ENCODE measurements at places on chromosomes 7 and 10.

DNA sequence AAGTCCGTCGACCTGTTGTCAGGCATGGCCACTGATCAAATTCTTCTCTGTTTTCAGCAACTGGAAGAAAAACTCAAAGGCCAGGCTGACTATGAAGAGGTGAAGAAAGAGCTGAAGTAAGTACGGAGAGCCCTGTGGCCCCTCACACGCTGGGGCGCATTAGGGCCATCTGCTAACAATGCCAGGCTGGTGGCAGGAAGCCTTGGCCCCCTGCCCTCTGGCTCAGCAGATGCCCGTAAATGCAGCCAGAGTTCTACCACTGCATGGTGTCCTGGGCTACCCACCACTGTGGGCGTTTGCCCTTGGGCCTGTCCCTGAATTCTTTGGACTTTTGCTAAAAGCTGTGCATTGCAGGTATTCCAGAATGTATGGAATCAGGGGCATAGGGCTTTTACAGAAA, 96.9 kb upstream of the SH2B2 start:
- no peak for DNase-seq

GRCh38 chr7:101129603-101130117, 2.8 kb downstream of the SERPINE1 start:
- DNase-seq: no peak

DNA sequence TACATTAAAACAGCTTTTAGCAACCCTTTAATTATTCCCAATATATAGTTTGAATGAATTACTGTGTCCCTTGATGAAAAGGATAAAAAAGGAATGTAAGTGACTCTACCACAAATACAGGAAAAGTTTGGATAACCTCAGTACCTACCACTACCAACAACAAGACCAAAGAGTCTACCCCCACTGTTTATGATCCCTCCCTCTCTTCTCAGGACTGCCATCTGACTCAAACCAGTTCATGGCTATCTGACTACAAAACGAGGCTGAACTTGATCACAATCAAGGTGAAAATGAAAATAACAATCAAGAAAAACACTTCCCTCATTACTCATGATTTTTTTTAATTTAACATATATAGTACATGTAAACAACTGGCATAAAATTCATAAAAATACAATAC, 108.7 kb downstream of the DPY19L1 start:
- DNase-seq: no peak

DNA sequence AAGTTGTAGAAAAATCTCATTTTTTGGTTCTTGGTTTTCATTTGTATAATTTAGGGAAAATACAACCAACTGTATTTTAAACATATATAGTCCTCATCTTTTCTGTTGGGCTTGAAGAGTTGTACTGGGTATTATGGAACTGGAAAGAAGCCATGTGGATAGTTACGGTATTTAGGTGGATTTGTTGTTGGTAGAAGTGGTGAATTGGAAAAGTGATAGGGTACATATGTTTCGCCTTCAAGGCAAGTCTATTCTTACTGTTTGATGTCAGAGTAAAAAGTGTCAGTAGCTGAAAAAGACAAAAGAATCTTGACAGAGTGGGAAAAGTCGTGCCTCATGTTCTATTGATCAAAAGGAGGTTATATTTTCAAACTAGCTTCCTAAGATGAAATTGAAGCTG, 64.6 kb downstream of the GBF1 start:
- DNase-seq: no peak

- DNase-seq: no peak
Measured at GRCh38 chr7:80047856-80048459, 86.7 kb upstream of the GNAI1 start.

GRCh38 chr10:93799155-93799708, 41.5 kb downstream of the LGI1 start:
- DNase-seq: no peak

GRCh38 chr10:73899423-73899822, 11.5 kb upstream of the PLAU start:
- no peak for DNase-seq

- DNase-seq: no peak
Measured at GRCh38 chr10:21191512-21191911, 294.4 kb upstream of the NEBL start.

DNA sequence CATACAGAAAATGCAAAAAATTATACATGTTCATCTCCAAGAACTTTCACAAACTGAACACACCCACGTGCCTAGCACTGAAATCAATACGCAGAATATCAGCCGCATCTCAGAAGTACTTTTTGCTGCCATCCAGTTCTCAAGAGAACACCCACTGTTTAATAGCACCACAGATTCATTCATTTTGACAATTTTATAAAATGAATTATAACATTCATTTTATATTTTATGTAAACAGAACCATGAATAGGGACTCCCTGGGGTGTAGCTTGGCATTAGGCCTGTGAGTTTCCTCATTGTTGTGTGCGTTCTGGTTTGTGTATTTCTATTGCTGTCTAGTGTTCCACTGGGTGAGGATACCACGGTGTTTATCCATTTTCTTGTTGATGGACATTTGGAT, 77.3 kb upstream of the PIP4K2A start:
- no peak for DNase-seq

DNA sequence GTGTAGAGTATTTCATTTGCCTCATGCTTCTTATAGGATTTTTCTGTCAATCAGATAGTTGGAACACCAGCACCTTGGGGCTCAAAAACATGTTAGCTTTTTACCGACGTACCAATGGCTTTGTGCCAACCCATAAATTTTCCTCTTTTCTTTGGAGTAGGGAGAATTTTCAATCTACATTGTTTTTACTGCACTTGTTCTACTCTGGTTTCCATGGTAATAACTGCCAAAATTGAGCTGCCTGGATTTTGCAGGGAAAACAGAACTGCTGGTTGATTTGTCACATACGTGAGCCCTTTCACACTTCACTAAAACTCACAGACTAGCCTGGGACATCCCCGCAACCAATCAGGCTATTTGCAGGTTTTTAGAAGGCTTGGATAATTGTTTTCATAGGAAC, 189.7 kb downstream of the ARHGAP21 start:
- no peak for DNase-seq

- no peak for DNase-seq
Measured at GRCh38 chr10:51106311-51106945, 32.1 kb downstream of the PRKG1 start.

DNA sequence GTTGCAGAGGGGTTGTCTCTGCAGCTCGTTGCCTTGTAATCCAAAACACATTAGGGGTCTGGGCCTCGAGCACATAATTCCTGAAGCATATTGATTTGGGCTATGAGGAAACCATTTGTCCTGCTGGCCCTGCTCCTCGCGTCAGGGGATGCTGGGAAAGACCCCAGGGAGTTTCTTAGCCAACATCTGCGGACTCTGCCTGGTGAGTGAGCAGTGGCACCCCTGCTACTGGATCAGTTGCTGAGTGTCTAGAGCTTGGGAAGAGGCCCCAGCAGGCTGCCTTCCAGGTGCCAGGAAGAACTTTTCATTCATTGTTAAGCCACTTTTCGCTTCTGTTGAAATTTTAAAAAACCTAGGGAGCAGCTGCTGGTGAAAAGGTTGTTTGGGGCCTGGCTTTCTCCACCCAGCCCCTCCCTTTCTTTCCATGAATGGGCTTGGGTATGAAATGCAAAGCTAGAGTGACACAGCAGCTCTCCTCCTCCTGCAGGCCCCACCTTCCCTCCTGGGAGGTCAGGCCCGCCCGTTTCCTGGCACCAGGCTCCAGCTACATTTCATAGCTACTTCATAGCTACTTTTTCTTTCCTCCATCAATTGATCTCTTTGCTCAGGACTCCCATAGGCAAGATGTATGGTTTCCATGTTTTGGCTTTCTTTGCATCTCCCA, 26.8 kb downstream of the TACR2 start:
- no peak for DNase-seq

DNA sequence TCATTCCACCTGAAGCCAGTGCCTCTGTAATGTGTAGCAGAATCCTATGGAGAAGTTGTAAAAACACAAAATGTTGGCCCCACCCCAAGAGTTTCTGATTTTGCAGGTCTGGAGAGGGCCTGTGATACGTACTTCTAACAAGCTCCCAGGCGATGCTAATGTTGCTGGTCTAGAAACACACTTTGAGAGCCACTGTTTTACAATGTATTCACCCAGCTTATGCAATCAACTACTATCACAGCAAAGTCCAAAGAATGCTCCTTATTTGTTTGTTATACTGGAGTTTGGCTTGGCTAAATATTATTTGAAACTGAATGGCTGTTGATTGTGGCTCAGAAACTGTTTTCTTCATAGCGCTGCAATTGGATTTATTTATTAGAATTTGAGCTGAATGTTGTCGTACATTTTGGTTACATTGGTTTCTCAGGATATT, 44.3 kb downstream of the DNAJB9 start:
- DNase-seq: no peak

- DNase-seq: no peak
Measured at GRCh38 chr7:35878351-35878750, 77.5 kb downstream of the SEPTIN7 start.

- DNase-seq: no peak
Measured at GRCh38 chr7:12965767-12966166, 278.3 kb downstream of the ARL4A start.

DNA sequence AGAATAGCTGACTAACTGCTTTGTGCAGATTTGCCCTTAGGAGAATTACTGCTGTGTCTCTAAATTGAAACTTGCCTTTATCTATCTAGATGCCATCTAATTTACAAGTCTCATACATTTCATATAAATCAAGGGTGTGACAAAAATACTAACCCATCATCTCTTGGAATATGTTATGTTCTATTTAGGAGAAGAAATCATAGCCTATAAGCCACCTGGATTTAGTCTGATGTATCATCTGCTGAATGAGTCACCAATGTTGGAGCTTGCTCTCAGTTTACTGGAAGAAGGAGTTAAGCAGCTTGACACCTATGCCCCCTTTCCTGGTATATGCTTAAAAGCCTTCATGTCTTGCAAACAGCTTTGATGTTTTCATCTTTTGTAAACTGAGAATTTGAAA, 43.5 kb downstream of the NUP205 start:
- no peak for DNase-seq

DNA sequence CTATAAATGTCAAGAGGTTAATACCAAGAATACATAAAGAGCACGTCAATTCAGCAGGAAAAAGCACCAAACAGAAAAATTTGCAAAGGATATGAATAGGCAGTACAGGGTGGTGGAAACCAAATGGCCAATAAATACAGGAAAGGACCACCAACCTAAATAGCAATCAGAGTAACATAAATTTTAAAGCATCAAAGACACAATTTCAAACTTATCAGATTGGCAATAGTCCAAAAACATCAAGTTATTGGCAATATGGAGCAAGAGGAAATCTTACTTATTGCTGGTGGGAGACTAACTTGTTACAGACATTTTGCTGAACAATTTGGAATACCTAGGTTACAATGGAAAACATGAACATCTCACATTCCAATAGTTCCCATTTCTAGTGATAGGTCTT, 24.1 kb downstream of the SYPL1 start:
- no peak for DNase-seq

- no peak for DNase-seq
Measured at GRCh38 chr10:81136261-81136660, 598.6 kb downstream of the SH2D4B start.

DNA sequence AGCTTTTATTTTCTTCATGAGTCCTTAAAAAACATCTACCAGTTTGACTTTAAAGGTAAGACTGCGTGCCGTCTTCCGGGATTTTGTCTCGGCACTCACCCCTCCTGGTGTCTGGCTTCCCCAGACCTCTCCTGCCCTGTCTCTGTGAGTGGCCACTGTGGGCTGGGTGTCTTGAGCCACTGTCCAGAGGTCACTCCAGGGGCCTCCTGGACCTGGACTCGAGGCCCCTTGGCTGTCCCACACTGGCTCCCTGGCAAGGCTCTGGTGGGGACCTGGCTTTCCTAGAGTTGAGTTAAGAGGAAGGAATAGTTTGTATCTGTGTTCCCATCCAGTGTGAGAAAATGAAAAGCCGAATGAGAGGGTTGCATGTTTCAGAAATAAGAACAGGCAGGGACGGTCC, 95.5 kb downstream of the NKX6-2 start:
- DNase-seq: no peak

DNA sequence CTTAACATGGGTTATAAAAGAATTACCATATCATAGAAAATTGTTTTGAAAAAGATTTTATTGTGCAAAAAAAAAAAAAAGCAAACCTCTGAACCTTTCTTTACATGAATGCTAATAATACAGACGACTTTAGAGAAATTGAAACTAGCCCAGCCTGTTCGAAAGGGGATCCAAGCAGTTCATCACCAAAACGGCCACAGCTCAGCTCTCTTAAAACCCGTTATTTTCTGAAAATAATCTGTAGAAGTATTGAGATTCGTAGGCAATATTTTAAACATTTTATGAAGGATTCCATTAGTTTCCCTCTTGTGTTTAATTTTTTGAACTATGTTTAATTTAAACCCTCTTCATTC, 9.9 kb upstream of the GSAP start:
- no peak for DNase-seq

DNA sequence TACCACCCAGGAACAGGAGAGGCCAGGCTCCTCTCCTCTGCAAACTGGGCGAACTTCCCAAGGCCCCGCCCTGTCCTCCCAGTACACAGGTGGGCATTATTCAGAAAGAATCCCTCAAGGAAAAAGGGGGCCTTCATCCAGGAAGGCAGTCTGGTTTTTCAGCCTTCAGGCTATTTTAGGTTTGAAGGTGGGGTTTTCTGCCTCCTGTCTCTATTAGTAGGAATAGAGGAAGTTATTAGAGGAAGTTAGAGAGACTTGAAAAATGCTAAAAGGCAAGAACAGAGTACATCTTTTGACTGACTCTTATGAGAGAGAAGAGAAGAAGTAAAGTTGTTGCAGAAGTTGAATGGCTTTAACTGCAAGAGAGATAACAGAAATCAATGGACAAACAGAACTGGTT, 250.9 kb upstream of the SORCS1 start:
- DNase-seq: no peak

- peak; percentile 30 for DNase-seq
Measured at GRCh38 chr7:116525913-116526861, 1.4 kb downstream of the CAV1 start.

GRCh38 chr7:107043491-107043890, 1.0 kb upstream of the PRKAR2B start:
- no peak for DNase-seq

DNA sequence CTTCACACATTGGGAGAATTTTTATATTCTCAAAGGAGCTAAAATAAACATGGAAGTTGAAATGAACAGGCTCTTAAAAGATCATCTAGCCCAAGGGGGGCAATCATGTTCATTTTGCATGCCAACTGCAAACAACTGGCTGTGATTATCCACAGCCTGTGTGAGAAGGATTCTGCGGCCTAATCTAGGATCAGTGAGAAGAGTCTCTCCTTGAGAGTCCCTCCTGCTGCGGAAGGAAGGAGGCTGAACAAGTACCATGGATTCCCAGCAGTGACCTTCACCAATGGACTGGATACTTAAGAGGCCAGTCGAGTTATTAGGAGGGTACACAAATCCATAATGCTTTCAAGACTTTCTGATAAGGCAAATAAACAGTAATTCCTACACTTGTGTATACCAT, 76.7 kb downstream of the IGF2BP3 start:
- no peak for DNase-seq

DNA sequence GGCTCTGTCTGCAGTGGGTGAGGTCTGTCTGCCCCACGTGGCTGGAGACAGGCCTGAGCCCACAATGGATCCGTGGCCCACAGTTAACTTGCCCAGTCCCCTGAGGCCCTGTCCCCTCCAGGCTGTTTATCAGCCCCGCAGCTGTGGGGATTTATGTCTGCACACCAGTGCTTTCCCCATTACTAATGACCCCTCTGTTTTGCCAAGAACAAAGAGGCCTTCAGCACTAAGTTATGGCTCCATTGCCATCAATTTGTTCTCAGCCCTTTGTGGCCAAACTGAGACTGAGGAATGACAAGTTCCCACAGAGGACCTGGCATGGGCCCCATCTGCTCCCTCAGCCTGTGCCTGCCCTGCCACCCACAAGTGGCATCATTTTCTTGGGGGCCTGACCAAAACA, 138.2 kb downstream of the C10orf105 start:
- DNase-seq: no peak

- no peak for DNase-seq
Measured at GRCh38 chr10:101615525-101616116, 27.5 kb downstream of the DPCD start.
